Astrocyte of the spinal cord (primary cell): ENCODE measurements at places on chromosomes 2 and 18.

DNA sequence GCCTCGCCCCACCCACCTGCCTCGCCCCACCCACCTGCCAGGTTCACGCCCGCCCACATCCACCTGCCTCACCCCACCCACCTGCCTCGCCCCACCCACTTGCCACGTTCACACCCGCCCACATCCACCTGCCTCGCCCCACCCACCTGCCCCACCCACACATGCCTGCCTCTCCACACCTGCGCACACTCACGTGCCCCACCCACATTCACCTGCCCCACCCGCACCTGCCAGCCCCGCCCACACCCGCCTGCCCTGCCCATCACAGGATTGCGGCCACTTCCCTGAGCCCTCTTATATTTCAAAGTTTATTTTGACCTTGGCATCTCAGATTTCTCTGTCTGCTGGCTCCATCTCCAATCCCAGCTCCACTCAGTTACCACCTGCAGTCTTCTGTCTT is 217.5 kb upstream of the SOX11 start:
- DNase-seq: no peak

- no peak for DNase-seq
Observed at GRCh38 chr2:240233885-240234502, 93.5 kb upstream of the OTOS start.

- no peak for DNase-seq
Observed at GRCh38 chr18:12049978-12050811, 43.4 kb upstream of the ANKRD62 start.

DNA sequence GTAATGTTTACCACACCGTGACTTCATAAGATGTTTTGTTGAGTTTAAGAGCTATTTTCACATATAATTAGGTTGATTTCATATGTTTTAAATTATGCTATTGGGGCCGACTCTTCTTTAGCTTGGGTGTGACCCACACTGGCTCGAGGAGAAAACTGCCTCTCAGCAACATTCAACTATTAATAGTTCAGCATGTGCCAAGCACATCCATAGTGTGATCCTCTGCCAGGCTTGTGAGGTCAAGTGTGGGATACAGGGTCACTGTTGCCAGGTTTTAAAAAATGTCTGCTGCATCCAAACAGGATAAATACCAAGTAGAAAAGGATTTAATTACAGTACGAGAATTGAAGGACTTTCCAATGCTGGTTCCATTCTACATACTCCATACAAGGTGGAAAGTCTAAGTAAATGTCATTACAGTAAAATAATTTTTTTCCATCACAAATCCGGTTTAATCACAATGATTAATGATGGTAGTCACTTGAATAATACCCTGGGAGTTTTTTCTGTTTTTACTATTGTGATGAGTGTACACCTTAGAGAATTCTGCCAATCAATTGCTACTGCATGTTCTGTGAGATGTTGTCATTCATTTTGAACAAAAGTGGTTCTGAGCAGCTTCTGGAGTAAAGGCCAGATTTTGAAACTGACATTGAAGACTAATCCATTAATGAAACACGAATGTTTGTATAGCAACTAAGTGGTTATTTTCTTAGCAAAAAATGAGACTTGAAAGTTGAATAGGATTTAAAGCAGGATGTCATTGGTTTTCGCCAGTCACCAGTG is 84.5 kb downstream of the ABI2 start:
- DNase-seq: no peak

DNA sequence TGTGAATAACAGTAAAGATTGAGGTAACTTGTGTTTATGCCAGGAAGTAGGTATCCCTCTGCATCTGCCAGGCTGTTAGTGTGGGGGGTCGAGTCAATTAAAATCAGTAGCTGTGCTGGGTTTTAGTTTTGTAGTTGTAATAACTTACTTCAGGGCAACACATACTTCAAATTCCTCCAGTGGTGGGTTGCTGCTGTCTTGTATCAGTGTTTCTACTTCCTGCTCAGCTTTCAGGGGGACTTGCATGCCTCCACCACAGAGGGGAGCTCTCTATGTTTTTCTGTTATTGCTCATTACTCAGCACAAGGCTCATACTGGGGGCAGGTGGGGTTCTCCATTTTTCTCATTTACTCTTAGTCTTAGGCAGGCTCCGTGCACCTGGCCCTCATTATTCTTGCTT is 136.8 kb downstream of the CAPN13 start:
- DNase-seq: no peak

GRCh38 chr2:236175548-236176150 is 7.5 kb upstream of the GBX2 start:
- DNase-seq: no peak

DNA sequence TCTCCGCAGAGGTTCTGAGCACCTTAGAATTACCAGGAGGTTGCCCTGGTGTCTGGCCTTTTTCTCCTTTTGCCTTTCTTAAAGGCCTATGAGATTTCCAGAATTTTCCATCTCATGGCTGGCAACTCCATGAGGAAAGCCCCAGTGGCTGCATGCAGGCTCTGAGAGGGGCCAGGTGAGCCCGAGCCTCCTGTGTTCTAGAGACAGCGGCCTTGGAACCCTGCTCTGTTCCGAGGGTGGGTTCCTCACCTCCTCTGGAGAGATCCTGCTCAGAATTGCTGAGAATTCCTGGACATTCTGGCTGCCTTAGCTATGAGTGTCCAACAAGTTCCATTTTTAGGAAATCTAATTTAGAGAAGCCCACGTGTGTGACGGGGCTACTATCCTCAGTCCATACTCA is 35.7 kb upstream of the HPCAL1 start:
- no peak for DNase-seq

DNA sequence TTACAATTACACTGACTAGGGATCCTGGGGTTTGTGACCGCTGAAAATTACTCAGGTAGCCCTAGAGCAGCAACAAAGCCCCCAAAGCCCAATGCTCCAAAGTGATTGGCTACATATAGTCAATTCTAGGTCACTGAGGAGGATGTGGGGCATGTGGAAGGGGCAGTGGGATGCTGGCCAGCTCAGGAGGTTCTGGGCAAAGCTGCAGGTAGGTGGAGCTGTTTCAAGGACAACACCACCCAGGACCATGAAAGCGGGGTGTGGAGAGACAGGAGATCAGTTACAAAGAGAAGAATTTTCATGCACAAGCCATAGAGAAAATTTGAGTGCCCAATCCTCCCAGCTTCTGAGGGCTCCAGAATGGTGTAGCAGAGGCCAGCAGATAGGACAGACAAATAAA is 75.0 kb upstream of the CCDC85A start:
- DNase-seq: no peak

DNA sequence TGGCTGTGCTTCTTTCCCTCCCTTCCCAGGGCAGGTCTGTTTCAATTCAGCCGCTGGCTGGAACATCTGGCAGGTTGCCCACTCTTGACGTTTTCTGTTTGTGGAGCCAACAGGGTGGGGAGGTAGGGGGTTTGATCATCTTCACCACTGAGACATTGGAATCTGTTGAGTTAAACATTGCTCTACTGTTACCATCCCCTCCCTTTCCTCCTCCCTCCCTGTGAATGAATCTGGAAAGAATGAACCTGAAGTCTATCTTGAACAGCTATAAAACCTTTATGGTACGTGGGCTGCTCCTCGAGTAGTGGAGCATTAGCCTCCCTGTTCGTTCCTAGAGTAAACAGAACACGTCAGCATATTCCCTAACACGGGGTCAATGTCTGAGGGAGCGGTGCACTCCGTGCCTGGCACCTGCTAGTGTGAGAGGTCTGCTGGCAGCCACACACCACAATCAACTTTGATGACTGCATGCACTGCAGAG is 249.9 kb upstream of the RBBP8 start:
- DNase-seq: peak; percentile 95

DNA sequence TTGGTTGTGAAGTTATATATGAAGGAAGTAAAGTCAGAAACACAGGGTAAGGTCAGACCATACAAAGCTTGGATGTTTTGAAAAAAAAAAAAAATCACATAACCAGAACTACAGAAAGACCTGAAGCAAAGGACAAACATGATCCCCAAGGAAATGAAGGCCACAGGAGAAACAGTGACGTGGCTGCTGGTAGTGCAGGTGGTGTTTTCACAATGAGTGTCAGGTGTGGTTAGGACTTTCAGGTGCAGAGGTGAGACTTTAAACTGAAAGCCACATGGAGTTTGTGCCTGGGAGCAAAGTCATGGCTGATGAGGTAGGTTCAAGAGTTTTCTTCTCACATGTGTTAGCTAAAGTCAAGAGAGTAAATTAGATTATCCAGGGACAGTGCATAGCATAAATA is 270.7 kb downstream of the PIEZO2 start:
- no peak for DNase-seq

DNA sequence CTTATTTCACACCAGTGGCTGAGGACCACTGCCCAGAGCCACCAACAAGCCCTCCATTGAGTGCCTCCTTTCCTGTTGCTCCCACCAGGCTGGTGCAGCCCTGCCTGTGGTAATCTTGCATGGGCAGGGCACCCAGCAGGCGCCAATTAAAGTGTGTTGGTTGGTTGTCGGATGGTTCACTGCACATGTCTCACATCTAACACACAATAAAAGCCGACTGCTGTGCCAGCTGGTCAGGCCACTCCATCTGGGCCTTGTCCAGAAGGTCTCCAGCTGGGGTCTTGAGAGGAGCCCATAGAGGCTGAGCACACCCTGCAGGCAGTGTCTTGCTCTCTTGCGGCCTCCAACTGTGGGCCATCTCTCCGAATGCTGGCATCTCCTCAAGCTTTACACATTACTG is 494.8 kb upstream of the KLHL29 start:
- no peak for DNase-seq

DNA sequence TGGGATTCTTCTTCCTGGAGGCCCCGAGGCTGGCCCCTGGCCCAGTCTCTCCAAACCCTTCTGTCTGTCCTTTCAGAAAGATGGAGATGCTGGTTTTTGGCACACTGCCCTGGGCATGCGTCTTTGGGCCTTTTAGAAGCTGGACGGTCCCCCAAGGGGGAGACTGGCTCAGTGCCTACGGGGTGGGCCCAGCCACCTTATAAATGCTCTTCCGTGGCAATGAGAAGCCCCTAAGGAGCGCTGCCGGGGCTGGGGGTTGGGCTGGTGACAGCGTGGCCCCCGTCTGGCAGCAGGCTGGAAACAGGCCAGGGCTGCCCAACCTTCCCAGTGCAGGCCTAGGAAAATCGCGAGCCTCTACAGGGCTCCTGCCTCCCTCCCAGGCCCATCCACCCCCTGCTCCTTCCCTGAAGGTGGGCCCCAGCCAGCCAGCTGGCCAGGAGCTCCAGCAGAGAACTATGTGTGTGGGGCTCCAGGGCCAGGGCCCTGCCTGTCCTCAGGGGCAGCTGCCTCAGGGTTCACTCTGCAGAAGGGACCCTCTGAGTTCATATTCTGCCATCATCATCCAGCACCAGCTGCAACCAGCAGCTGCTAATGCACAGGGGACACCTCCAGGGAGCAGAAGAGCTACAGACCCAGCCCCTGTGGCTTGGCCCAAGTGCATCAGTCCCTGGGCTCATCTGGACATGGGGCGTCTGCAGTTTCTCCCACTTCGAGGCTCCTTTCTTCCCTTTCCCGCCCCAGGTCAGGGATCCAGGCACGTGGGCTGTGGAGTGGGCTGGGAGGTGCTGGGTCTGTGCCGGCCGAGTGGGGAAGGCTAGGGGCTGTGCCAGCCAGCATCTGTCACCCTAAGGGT is 107.6 kb upstream of the OTOS start:
- no peak for DNase-seq

- no peak for DNase-seq
Observed at GRCh38 chr2:161604901-161605300, 19.3 kb upstream of the SLC4A10 start.

DNA sequence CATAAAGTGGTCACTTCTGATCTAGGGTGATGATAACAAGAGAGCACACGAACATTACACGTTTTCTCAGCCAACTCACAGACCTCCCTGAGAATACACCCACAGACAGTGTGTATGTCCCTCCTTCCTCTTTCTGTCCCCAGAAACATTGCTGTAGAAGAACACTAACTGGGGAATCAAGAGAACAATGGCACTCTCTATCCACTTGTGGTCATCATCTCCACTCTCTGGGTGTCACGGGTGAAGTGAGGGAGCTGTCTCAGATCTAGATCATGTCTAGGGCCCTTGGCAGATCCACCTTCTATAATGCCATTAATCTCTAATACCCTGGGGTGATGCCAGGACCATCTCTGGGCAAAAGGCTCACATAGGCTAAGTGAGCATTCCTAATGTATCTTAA is 97.9 kb downstream of the DNER start:
- DNase-seq: no peak

DNA sequence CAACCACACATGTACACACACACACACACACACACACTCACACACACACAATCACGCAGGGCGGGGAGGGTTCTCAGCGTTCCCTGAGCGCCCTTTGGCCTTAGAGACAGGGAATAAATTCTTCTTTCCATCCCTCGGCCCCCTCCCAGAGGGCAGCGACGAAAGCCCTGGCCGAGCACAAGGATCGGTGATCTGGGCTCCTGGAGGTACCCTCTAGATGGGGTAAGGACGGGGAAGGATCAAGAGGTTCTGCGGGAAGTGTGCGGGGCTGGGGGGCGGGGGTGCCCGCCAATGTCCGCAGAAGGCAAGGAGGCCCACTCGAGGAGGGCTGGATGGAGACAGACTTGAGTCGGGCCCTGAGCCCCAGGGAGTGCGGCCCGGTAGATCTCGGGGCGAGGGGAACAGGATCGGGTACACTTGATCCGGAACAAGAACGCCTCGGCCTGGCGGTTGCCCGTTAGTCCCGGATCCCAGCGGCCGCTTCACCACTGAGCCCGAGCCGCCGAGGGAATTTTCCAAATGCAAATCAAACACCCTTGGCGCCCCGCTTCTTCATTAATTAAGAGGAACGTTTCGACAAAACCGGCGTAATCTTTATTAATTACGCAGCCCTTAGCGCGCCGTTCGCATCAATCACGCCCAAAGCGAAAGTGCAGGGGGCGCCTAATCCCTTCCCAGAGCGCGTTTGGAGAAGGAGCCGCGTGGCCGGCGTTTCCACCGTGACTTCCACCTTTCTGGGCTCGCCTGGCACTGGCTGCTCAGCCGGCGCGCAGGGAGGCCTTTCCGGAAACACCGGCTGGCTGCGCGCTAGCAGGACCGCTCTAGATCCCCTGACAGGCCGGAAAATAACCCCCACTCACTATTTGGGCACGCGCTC is 7.0 kb upstream of the PAX3 start:
- DNase-seq: peak; percentile 41

GRCh38 chr2:166115589-166115988 is 12.2 kb downstream of the SCN1A start:
- no peak for DNase-seq

GRCh38 chr2:100070078-100070477 is 72.3 kb downstream of the AFF3 start:
- no peak for DNase-seq

- DNase-seq: peak; percentile 27
Observed at GRCh38 chr2:197946562-197946961, 142.2 kb downstream of the PLCL1 start.

DNA sequence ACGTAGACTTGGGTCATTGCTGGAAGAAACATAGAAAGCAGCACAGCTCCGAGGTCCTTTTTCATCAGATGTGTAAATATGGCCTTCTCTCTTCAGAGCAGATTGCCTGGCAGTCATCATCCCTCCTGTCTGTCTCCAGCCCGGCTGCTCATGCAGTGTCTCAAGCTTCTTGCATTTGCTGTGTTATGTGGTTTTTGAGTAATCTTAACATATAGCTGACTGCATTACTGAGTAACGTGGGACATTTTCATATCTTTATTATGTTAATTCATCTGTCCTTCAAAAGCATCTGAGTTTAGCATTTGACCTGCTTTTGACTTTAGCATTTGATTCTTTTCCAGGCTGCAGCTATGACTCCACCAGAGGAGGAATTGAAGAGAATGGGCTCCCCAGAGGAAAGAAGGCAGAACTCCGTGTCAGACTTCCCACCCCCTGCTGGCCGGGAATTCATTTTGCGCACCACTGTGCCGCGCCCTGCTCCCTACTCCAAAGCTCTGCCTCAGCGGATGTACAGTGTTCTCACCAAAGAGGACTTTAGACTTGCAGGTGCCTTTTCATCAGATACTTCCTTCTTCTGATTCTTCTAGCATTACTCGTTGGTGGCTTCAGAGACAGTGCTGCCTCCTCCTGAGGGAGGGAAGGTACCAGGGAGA is 116.2 kb downstream of the RAB3GAP1 start:
- DNase-seq: no peak
